ENCODE measurements at places on chromosomes 3 and 15.

DNA sequence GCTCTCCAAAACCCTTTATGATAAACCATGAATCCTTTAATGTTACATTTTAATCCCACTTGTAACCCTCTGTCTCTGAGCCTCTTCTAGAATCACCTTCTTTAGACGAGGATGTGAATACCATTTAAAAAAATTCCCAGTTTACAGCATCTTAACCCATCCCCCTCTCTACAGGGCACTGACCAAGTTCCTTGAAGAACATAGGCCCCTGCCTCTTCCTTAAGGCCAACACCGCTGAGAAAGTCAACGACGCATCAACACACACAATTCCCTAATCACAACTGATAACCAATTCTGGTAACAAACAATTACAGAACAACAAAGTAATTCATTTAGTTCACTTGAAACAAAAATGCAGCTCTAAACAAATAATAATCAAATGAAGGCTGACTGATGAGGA, 130.3 kb downstream of the DLG1 start:
- H3K27me3 ChIP-seq = no peaks in the 10 kb centered on the region
- H3K4me1 ChIP-seq = peaks cover 8% of the 10 kb centered on the region
- DNase-seq = no peak
- no peak overlapping the region for H3K27ac ChIP-seq

DNA sequence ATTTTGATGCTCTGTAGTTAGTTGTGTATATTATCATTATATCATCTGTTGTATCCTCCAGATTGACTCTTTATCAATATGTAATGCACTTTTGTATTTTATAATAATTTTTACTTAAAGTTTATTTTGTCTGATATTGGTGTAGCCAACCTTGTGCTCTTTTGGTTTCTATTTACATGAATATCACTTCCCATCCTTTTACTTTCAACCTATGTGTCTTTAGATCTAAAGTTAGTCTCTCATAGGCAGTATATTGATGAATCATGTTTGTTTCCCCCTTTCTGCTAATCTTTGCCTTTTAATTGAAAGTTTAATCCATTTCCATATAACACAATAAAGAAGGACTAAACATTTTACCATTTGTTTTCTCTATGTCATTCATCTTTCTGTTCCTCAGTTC, 28.1 kb upstream of the CD200R1L start:
- no peak for DNase-seq
- H3K4me3 ChIP-seq = no peak overlapping the region
- H3K27ac ChIP-seq = no peak overlapping the region
- peaks cover 3% of the 10 kb centered on the region for H3K27me3 ChIP-seq
- H3K4me1 ChIP-seq = no peaks in the 10 kb centered on the region
- peaks cover 1% of the 10 kb centered on the region for H3K36me3 ChIP-seq

GRCh38 chr15:99009741-99010330, 2.2 kb upstream of the PGPEP1L start:
- no peaks in the 10 kb centered on the region for H3K4me1 ChIP-seq
- no peak overlapping the region for H3K4me3 ChIP-seq
- H3K27me3 ChIP-seq = peaks cover 16% of the 10 kb centered on the region

- H3K27me3 ChIP-seq = peaks cover 2% of the 10 kb centered on the region
- no peak for DNase-seq
- no peaks in the 10 kb centered on the region for H3K36me3 ChIP-seq
- no peak overlapping the region for H3K4me3 ChIP-seq
These were observed 158.8 kb upstream of the GADL1 start for GRCh38 chr3:31053299-31053698.

DNA sequence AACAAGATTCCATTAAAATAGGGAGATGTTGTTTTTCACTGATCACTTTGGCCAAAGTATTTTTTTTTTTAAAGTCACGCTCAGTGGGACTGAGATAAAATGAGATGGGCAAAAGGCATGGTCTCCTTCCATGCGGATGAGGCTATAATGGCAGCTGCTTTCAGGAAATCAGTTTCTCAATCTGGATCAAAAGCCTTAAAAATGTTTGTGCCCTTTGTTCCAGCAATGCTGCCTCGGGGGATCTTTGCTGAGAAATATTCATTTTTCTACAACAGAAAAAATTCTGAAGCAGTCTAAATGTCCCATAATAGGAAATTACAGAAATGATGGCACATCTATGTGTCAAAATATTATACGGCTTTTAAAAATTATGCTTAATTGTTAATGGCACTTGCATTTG, 97.2 kb downstream of the SMAD6 start:
- DNase-seq = no peak
- H3K27me3 ChIP-seq = peaks cover 7% of the 10 kb centered on the region
- no peaks in the 10 kb centered on the region for H3K4me1 ChIP-seq
- H3K36me3 ChIP-seq = no peaks in the 10 kb centered on the region

- H3K4me3 ChIP-seq = no peak overlapping the region
- no peaks in the 10 kb centered on the region for H3K36me3 ChIP-seq
- DNase-seq = no peak
- H3K27me3 ChIP-seq = peaks cover under 1% of the 10 kb centered on the region
These were observed 73.1 kb downstream of the FGF7 start for GRCh38 chr15:49495993-49496753.

DNA sequence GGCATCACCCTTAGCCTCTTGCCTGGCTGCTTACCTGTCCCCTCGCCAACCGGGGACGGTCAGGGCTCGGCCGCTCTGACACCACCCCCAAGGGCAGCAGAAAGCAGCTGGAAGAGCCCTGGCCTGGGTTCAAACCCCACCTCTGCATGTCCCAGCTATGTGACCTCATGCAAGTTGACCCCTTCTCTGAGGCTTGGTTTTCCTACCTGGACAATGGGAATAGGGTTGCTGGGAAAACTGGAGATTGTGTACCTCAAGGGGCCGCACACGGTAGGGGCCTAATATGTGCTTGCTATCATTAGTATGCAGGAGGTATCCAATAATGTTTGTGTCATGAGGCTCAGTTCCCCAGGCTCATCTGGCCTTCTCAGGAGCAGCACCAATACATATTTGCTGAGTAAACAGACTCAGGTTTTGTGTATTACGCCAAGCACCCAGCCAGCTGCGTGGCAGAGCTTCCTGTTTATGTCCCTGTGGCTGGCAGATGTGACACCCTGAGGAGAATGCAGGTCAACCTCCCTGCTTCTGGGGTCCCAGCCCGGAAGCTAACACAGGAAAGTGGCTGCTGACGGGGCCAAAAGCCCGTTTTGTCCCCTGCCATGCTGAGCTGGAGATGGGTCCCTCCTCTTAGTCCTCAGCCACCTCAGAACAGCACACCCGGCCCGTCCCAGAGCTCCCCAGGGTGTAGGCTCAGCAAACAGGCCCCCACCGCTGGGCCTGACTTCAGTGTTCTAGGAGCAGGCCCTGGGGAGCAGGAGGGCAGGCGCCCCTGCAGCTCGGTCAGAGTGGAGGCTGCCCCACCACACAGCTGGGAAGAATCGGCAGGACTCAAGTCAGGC, 29.7 kb downstream of the PLXND1 start:
- H3K4me3 ChIP-seq = no peak overlapping the region
- H3K27me3 ChIP-seq = no peaks in the 10 kb centered on the region
- H3K4me1 ChIP-seq = peaks cover 4% of the 10 kb centered on the region
- no peak for DNase-seq
- no peaks in the 10 kb centered on the region for H3K36me3 ChIP-seq

GRCh38 chr15:68317281-68318007, 39.9 kb downstream of the FEM1B start:
- no peak for DNase-seq
- no peak overlapping the region for H3K27ac ChIP-seq
- H3K36me3 ChIP-seq = no peaks in the 10 kb centered on the region
- H3K4me1 ChIP-seq = no peaks in the 10 kb centered on the region

- DNase-seq = no peak
- no peak overlapping the region for H3K27ac ChIP-seq
- no peaks in the 10 kb centered on the region for H3K4me1 ChIP-seq
- no peaks in the 10 kb centered on the region for H3K27me3 ChIP-seq
These were observed 11.3 kb upstream of the ANKRD63 start for GRCh38 chr15:40293905-40294895.

GRCh38 chr3:110521019-110521418, 550.6 kb upstream of the NECTIN3 start:
- H3K27ac ChIP-seq = no peak overlapping the region
- H3K36me3 ChIP-seq = no peaks in the 10 kb centered on the region
- DNase-seq = no peak
- H3K27me3 ChIP-seq = no peaks in the 10 kb centered on the region
- H3K4me3 ChIP-seq = no peak overlapping the region
- H3K4me1 ChIP-seq = no peaks in the 10 kb centered on the region

GRCh38 chr3:11077466-11077865, 76.8 kb upstream of the HRH1 start:
- DNase-seq = no peak
- peaks cover 10% of the 10 kb centered on the region for H3K27me3 ChIP-seq
- H3K4me3 ChIP-seq = no peak overlapping the region

DNA sequence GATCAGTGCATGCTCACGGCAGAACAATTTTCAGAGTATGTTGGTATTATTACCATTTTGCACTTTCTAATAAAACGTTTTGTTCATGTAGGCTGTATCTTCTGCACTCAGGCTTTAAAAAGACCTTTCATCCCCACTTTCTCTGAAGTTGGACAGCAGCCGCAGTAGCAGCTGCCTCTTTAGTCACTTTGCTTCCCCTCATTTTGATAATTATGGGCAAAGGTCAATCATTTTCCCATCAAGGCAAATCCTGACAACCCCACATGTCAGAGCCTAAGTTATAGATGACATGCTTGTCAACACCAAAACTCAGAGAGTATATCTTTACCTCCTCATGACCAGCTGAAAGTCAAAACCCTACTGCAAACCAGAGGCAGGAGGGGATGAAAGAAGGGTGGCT, 99.7 kb downstream of the ROBO2 start:
- H3K4me3 ChIP-seq = no peak overlapping the region
- DNase-seq = no peak
- no peaks in the 10 kb centered on the region for H3K36me3 ChIP-seq
- H3K4me1 ChIP-seq = no peaks in the 10 kb centered on the region
- no peak overlapping the region for H3K27ac ChIP-seq

DNA sequence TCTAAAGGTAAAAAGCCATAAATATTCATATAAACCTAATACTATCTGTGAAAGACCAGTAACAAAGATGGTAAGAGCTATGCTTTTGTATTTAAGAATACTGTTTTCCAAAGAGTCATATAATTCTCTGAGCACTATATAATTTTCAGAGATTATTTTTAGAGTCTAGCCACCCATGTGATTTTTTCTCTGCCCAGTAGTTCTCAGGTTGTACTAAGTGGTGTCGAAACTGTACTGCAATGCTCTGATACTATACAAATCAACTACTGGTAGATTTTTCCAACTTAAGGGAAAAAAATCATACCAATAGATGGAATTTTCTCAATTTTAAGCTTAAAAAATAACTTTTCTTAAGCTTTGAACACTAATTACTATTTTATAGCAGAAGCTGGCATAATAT, 104.8 kb downstream of the MYO5A start:
- DNase-seq = no peak
- H3K4me1 ChIP-seq = peaks cover 3% of the 10 kb centered on the region
- H3K27me3 ChIP-seq = no peaks in the 10 kb centered on the region
- H3K27ac ChIP-seq = no peak overlapping the region
- H3K36me3 ChIP-seq = peaks cover 6% of the 10 kb centered on the region

DNA sequence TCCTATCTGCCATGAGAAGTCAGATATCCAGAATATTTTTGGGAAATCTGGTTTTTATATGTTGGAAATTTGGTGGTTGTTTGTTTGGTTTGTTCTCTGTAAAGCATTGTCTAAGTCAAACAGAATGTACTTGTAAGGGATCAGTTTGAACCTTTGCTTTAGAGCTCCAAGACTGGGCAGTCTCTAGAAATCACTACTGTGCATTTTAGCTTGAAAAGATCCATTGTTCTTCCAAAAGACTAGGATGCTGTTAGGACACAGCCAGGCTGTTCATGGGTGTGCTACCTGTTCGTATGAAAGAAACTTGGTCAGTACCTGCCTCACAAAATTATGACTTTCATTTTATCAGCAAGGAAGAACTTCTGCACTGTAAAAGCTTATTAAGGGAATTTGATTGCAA, 182.6 kb downstream of the WDR72 start:
- no peak overlapping the region for H3K4me3 ChIP-seq
- no peaks in the 10 kb centered on the region for H3K4me1 ChIP-seq
- DNase-seq = no peak
- H3K36me3 ChIP-seq = no peaks in the 10 kb centered on the region
- H3K27me3 ChIP-seq = no peaks in the 10 kb centered on the region
